EL (cell line): ENCODE measurements at places on chromosomes 4 and X.

- no peak for DNase-seq
Measured at GRCh38 chrX:152945021-152945979, 47.4 kb downstream of the ZNF185 start.

- DNase-seq, result no peak
Measured at GRCh38 chr4:123284168-123284567, 112.4 kb upstream of the SPRY1 start.

- no peak for DNase-seq
Measured at GRCh38 chr4:114311787-114312186, 286.8 kb upstream of the UGT8 start.

- no peak for DNase-seq
Measured at GRCh38 chr4:5423670-5424069, 284.7 kb downstream of the EVC2 start.

GRCh38 chr4:131644619-131645018 is 1504.5 kb upstream of the PCDH10 start:
- DNase-seq, result peak; percentile 8

GRCh38 chr4:16237715-16238114 is 11.4 kb upstream of the TAPT1 start:
- no peak for DNase-seq

DNA sequence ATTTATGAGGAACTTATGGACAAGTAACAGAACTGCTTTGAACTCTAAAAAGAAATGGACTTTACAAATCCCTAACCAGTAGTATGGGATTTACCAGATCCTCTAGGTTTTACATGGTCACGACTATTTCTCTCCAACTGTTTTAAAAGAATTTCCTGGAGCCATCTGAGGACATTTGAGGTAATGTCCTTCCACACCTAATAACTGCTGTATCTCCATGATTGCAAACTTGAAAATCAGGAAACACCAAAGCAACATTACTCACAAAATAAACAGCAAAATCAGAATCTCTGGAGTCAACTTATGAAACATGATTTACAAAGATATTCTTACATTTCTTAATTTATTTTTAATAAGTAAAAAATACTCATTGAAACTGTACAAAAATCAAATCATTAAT is 58.0 kb downstream of the STAP1 start:
- DNase-seq, result no peak

DNA sequence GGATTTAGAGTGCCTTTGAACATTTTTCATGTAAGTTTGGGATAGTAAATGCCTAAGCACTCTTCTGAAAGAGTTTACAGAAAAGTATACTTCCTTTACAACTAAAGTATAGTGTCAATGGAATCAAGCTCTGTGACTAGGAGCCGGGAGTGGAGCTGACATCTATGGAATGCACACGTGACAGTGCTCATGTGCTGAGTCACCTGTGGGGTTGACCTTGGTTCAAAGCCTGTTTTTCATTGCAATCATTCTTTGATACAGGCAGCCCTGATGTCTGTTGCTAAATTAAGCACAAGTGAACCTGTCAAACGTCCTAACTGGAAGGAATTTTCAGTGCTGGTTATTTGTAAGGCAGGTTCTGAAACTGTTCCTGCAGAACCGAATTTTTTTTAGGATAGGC is 82.5 kb downstream of the GPAT3 start:
- peak; percentile 85 for DNase-seq

DNA sequence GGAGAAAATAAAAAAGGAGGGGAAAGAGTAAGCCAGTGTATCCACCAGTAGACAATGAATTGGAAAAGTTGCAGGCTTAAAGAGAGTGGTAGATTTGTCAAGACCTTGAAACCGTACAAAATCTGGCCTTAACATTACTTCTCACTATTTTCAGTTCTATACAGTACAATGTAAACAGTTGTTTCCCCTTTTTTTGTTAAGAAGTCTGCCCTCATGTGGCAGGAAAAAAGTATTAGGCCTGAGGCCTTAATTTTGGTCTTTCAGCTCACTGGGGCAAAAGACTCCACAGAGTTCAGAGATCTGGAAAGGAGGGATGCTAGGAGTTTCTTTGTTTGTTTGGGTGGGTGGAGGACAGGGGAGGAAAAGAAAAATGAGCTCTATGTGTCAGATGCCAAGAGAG is 92.8 kb upstream of the CCDC160 start:
- no peak for DNase-seq

GRCh38 chr4:2339458-2340271 is 77.8 kb upstream of the MXD4 start:
- no peak for DNase-seq

- DNase-seq, result no peak
Measured at GRCh38 chr4:158816955-158817354, 48.1 kb downstream of the FNIP2 start.

GRCh38 chr4:98710831-98711230 is 52.4 kb upstream of the TSPAN5 start:
- peak; percentile 77 for DNase-seq

DNA sequence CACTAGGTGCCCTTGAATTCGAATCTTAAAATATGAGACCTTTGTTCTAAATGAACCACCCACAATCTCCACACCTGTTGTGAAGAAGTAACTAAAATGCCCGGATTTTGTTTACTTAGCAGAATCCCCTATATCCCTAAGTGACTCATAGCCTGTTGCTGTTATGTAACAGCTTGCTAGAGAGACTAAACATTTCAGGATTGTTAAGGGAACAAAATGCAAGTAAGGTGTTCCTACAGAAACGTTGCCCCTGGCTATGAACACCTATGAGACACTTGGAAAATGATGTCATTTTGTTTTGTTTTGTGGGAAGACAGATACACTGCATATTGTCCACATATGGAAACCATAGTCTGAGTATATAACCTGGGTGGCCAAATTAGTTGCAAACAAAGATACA is 24.2 kb upstream of the MXRA5 start:
- DNase-seq, result no peak

GRCh38 chrX:87874043-87874442 is 356.4 kb downstream of the KLHL4 start:
- DNase-seq, result no peak

DNA sequence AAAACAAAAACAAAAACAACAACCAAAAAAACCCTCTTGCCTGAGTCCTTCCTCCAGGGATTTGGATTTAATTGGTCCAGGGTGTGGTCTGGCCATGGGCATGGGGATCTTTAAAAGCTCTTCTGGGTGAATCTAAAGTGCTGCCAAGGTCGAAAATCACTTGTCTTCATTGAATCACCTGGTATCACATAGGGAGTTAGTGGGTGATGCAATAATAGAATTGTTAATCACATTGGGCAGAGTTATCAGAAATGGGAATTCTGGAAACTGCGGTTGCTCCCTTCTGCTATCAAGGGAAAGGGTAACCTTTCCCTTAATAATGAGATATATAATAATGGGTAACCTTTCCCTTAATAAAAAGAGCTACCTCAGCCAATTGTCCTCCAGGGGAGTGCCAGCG is 267.9 kb upstream of the KLF3 start:
- DNase-seq, result no peak

DNA sequence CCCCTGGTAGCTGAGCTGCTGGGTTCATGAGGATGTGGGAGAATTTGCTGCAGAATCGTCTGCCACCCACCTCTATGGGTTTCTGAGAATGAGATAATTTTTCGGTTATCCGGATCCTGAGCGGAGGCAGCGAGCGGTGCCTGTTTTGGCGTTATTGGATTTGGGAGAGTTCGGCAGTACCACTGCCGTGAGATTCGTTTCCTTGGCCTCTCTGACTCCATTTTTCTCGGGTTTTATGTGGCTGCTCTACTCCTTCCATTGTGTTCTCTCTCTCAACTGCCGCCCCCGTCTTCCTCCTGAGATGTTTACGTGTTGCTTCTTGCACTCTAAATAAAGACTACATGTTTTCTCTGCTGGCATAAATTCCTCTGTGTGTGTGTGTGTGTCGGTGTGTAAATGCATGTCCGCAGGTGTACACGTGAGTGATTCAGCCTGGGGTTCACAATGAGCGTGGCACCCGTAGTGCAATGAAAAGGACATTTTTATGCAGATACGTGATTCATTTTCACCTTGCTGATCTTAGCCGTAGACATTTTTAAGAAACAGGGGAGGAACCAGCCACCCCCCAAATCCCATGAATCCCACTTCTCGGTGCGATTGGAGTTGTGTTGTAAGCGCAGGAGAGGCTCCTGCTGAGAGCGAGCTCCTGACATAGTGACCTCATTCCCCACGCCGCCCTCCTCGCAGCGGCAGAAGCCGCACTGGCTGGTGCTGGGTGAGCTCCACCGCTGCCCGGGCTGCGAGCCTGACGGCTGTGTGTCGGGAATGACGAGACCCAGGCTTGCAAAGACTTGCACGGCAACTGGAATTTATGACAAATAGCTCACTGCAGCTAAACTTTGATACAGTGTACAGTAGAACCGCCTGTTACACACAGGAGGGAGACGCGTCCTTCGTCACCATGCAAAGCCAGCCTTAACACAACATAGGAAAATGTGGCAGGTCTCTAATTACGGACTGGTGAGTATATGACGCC is 82.2 kb downstream of the STOX2 start:
- peak; percentile 80 for DNase-seq

DNA sequence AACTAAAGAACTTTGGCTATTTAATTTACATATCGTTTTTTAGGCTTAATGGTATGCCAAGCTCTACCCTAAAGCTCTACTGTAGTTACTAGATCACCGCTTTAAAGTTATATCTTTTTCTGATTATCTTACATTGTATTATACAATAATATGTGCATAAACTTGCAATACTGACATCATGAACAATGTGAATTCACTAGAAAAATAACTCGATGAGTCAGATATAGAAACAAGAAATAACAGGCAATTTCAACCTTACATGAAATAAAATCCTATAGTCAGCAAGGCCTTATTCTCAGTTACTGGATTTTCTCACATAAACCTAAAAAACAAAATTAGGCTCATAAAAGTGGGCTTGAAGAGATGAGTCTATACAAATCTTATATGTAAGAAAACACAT is 32.5 kb downstream of the PDGFC start:
- no peak for DNase-seq

DNA sequence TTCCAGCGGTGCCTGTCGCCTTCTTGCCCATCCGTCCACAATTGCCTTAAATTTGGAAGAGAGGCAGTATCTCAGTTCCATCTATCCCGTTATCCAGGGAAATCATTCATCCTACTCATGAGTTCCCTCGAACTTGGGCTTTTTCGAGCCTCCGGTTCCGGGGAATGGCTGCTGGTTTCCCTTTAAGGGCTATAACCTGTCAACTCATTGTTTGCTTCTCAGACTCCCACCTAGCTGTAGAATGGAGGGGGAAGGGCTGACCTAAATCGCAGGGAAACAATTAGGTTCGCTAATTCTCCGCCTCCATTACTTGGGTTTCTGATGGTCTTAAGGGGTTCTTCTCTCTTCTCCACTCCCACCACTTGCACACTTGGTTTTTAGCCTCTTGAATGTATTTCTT is 1.2 kb downstream of the UCHL1 start:
- DNase-seq, result no peak
